NCI-H510A (cell line): ENCODE measurements at places on chromosomes 11 and 22.

- DNase-seq: no peak
These were observed 108.3 kb upstream of the PARVA start for GRCh38 chr11:12269104-12269441.

DNA sequence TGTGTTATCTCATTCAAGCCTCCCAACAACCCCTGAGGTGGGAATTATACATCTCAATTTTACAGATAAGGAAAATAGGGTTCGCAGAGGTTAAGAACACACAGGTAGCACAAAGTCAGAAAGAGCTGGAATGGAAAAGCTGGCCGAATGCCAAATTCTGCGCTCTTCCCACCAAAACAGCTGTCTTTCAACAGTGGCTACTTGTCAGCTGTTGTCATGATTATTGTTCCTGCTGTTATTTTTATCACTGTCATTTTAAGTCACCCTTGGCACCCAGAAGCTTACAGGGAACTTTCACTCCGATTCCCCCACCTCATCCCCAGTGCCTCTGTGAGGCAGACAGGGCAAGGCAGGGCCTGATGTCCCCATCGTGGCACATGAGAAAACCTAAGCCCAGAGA is 74.5 kb upstream of the CSNK2A3 start:
- no peak for DNase-seq

- no peak for DNase-seq
These were observed 58.6 kb downstream of the BRD1 start for GRCh38 chr22:49768951-49769690.

- no peak for DNase-seq
These were observed 6.1 kb downstream of the SMIM45 start for GRCh38 chr22:41957941-41958556.
